ENCODE measurements at places on chromosomes 11 and 22. TPM values are rescaled to one million over a fixed set of nuclear protein-coding genes. Genes with fewer than 3 reads are reported as not detected.

The JAM3 gene
- 5.1 TPM for total RNA-seq

The OR52J3 gene
- not detected for total RNA-seq

The SC5D gene
- total RNA-seq = 27.6 TPM

The PHLDA2 gene
- 0.98 TPM for total RNA-seq

The MRGPRE gene
- total RNA-seq = not detected

The ABCC8 gene
- not detected for total RNA-seq

The B4GALNT4 gene
- total RNA-seq = 0.09 TPM

The LAMTOR1 gene
- 88.4 TPM for total RNA-seq

The RAB39A gene
- total RNA-seq = under 0.01 TPM

The FADS3 gene
- total RNA-seq = 51.1 TPM

The CCDC73 gene
- under 0.01 TPM for total RNA-seq

The PTGDR2 gene
- under 0.01 TPM for total RNA-seq

The C22orf39 gene
- 21.7 TPM for total RNA-seq

The IFITM10 gene
- 0.52 TPM for total RNA-seq

The ART1 gene
- not detected for total RNA-seq

The LMNTD2 gene
- total RNA-seq = 1.7 TPM

The FOSL1 gene
- 0.76 TPM for total RNA-seq

The XRCC6 gene
- total RNA-seq = 291 TPM

The MTFP1 gene
- total RNA-seq = 16.6 TPM

The RPS6KB2 gene
- total RNA-seq = 26.3 TPM

The GTPBP1 gene
- 19.2 TPM for total RNA-seq

The PLEKHB1 gene
- total RNA-seq = 0.22 TPM

The KCNK4 gene
- not detected for total RNA-seq

The CUL5 gene
- 57.2 TPM for total RNA-seq

The ADSL gene
- total RNA-seq = 168 TPM

All from dermis lymphatic vessel endothelial cell (primary cell).